ENCODE measurements at places on chromosomes 2 and 18. TPM values are rescaled to one million over a fixed set of nuclear protein-coding genes. Genes with fewer than 3 reads are reported as not detected.
A peak's percentile ranks its signal among the peaks of the same experiment; 100 is the strongest.

DNA sequence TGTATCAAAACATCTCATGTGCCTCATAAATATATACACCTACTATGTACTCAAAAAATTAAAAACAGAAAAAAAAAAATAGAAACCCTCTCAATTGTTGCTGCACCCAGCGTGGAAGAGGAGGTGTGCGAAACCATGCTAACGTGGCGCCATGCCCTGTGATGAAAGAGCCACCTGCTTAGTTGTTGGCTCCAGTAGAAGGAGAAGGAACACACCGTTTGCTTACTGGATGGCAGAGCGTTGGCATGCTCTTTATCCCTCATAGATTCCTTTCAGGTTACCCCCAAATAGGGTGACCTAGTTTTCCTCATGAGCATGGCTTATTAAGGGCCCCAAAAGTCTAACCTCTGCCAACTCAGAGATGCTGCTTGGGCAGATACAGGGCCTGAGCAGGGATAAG is 332.1 kb downstream of the AGAP1 start:
- H3K27ac ChIP-seq: no peak overlapping the region
- H3K27me3 ChIP-seq: no peaks in the 10 kb centered on the region
- H3K36me3 ChIP-seq: peaks cover 23% of the 10 kb centered on the region
- H3K4me1 ChIP-seq: no peaks in the 10 kb centered on the region
- H3K4me3 ChIP-seq: no peak overlapping the region

DNA sequence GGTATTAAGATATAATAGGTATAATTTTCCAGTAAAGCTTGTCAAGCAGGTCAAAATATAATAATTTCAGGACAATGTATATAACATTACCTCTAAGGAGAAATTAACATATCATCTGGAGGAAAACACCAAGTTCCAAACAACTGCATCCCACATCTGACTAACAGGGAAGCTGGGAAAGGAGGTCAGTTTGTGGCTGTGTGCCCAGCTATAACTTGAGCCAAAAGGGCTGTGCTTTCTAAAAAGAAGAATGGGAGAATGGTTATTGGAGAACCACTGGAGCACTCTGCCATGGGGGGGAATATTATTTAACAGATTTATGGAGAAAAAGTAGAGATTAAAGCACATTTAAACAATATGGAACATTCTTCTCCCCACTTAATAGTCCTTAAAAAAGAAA is 390.6 kb upstream of the PKDCC start:
- peak; percentile 5 for DNase-seq
- H3K4me1 ChIP-seq: no peaks in the 10 kb centered on the region
- no peak overlapping the region for H3K27ac ChIP-seq
- no peaks in the 10 kb centered on the region for H3K36me3 ChIP-seq
- no peak overlapping the region for H3K4me3 ChIP-seq

DNA sequence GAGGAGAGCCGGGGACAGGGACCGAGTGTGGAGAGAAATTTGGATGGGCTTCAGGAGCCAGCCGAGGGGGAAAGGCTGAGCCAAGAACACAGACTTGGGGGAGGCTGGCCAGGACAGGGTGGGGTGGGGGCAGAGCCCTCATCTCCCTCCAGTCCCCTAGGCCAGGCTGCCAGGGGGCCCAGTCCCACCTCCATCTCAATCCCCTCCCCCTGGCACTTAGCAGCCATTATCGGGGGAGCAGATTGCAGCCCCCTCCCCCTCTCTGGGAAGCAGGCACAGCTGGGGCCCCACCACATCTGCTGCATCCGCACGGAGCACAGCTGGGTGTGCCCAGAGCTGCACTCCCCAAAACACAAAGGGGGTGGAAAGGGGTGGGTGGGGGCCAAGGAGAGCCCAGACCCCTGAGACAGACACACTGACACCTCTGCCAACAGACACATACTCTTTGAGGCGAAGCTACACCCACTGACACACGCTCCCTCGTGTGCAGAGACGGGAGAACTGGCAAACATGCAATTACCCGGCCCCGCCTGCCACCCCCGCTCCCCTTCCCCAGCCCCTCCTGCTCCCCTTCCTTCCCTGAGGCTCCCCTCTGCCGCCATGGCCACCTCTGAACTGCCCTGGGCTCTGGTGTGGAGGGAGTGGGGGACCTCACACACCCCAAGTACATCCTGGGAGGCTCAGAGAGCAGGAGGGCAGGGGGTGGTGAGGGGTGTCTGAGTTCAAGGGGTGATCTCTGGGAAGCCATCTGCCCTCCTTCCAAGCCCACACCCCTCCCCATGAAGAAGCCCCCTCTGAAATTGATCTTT is 5.1 kb upstream of the ASIC4 start:
- peaks cover 34% of the 10 kb centered on the region for H3K36me3 ChIP-seq
- peaks cover 92% of the 10 kb centered on the region for H3K4me1 ChIP-seq
- H3K27me3 ChIP-seq: peaks cover 28% of the 10 kb centered on the region
- no peak overlapping the region for H3K4me3 ChIP-seq

- DNase-seq: no peak
- H3K36me3 ChIP-seq: no peaks in the 10 kb centered on the region
- no peak overlapping the region for H3K4me3 ChIP-seq
- no peaks in the 10 kb centered on the region for H3K27me3 ChIP-seq
Measured at GRCh38 chr2:71941726-71942525, 205.7 kb downstream of the CYP26B1 start.

GRCh38 chr2:41992671-41993434 is 55.0 kb upstream of the PKDCC start:
- H3K4me3 ChIP-seq: no peak overlapping the region
- peaks cover 12% of the 10 kb centered on the region for H3K4me1 ChIP-seq
- no peaks in the 10 kb centered on the region for H3K36me3 ChIP-seq
- peak overlapping the region; percentile 7 for H3K27ac ChIP-seq

DNA sequence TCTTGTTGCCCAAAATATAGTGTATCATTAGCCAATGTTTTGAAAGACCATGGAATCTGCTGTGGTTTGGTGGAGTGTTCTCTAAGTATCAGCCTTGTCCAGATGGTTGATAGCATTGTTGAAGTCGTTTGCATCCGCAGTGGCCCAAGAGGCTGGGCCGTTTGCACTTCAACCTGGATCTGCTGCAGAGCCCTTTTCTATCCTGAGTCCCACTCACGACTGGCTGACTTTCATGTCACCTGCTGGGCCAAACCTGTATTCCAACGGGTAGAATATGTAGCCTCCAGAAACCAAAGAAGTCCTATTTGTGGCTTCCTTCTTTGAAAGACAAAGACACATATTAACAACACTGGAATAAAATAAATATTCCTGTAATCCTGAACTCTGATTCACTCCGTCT is 1154.1 kb downstream of the RPIA start:
- H3K27me3 ChIP-seq: no peaks in the 10 kb centered on the region
- no peaks in the 10 kb centered on the region for H3K4me1 ChIP-seq
- no peak for DNase-seq
- no peak overlapping the region for H3K4me3 ChIP-seq
- no peaks in the 10 kb centered on the region for H3K36me3 ChIP-seq
- H3K27ac ChIP-seq: no peak overlapping the region

DNA sequence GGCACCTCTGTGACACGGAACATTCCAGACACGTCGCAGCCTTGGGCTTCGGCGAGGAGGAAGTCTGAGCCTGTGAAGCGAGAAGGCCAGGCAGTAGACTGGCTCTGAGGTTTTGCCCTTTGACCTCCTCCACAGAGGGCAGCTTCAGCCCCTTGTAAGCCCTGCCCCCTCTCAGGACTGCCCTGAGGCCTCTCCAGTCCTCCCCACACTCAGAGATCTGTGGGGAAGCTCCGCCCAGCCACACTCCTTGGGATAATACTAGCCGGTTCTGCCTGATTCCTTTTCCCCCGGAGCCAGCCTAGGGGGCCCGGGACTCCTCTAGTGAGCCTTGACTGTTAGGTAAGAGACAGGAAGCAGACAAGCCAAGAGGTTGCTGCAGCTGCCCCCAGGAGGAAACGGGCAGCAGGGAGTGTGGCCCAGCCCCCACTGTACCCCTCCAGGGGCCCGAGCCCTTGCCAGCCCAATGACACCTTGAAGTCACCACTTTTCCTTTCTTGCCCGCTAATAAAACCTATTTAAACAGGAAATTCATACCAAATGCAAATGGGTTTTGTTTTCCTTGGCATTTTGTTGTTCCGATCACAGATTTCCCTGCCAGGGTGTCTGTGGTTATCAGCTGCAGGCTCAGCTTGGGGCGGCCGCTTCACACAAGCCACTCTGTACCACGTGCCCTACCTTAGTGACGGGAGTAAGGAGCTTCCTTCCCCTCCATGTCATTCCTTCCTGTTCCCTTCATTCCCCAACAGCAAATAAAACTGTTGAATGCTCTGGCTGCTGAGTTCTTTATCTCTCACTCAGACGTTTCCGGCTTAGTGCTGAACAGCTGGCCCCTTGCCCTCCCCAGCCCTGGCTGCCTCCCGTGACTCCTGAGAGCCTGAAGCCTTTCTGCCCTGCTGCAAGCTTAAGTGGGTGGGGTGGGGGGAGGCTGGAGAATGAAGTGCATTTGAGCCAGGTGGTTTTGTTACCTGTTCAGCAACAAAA is 124.7 kb downstream of the CABLES1 start:
- peaks cover 25% of the 10 kb centered on the region for H3K4me1 ChIP-seq
- no peak overlapping the region for H3K4me3 ChIP-seq
- no peak for DNase-seq
- no peaks in the 10 kb centered on the region for H3K27me3 ChIP-seq
- peaks cover 10% of the 10 kb centered on the region for H3K36me3 ChIP-seq

GRCh38 chr2:46136953-46137352 is 160.3 kb upstream of the EPAS1 start:
- H3K27ac ChIP-seq: no peak overlapping the region
- DNase-seq: no peak
- H3K4me3 ChIP-seq: no peak overlapping the region
- no peaks in the 10 kb centered on the region for H3K36me3 ChIP-seq
- H3K27me3 ChIP-seq: no peaks in the 10 kb centered on the region

DNA sequence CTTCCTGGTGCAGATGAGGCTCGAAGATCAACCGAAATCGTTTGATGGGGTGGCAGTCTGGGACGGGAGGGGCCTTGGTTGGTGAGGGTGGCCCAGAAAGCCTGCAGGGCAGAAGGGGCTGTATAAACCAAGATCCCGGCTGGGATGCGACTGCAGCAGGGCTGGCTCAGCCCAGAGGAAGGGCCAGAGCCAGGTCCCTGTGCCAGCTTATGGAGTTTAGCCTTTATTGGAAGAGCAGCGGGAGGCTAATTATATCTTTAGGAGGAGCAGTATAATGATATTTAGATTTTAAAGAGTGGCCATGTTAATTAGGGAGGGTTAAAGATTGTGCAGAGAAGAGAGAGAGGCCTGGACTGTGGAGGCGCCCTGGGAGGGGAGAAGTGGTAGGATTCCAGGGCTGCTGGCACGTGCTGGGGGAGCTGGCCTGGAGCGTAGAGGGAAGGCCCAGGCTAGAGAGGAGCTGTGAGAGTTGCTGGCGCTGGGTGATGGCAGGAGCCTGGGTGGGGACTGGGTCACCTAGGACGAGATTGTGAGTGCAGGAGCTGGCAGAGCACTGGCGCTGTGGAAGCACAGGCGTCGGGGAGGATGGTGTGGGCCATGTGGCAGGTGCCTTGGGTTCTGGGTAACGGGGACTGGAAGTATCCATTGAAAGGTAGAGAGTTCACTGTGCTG is 25.1 kb downstream of the TRAF3IP1 start:
- H3K4me3 ChIP-seq: no peak overlapping the region
- H3K4me1 ChIP-seq: peaks cover 13% of the 10 kb centered on the region
- no peak overlapping the region for H3K27ac ChIP-seq
- no peaks in the 10 kb centered on the region for H3K27me3 ChIP-seq

GRCh38 chr18:79903071-79903635 is 48.3 kb downstream of the SLC66A2 start:
- no peak for DNase-seq
- no peak overlapping the region for H3K27ac ChIP-seq
- peaks cover 68% of the 10 kb centered on the region for H3K36me3 ChIP-seq
- no peak overlapping the region for H3K4me3 ChIP-seq
- no peaks in the 10 kb centered on the region for H3K4me1 ChIP-seq
- no peaks in the 10 kb centered on the region for H3K27me3 ChIP-seq

DNA sequence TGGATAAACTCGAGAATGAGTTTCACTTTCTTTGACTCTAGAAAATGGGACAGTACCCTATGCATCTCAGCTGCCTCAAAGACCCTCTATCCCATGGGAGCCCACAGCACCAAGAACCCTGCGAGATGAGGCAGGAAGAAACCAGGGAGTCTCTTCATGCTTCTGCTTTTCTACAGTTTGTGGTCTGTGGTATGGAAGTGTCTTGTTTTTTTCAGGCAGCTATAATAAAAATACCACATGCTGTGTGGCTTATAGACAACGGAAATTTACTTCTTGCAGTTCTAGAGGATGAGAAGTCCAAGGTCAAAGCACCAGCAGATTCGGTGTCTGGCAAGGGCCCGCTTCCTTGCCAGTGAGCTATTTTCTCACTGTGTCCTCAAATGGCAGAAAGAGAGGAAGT is 257.9 kb downstream of the SUCLG1 start:
- no peak overlapping the region for H3K4me3 ChIP-seq
- no peaks in the 10 kb centered on the region for H3K4me1 ChIP-seq
- H3K27ac ChIP-seq: no peak overlapping the region
- no peaks in the 10 kb centered on the region for H3K27me3 ChIP-seq
- no peaks in the 10 kb centered on the region for H3K36me3 ChIP-seq

GRCh38 chr2:186891185-186891621 is 42.2 kb upstream of the ZSWIM2 start:
- H3K27me3 ChIP-seq: no peaks in the 10 kb centered on the region
- H3K4me3 ChIP-seq: no peak overlapping the region
- H3K36me3 ChIP-seq: no peaks in the 10 kb centered on the region
- no peaks in the 10 kb centered on the region for H3K4me1 ChIP-seq

GRCh38 chr2:238030422-238031155 is 30.2 kb upstream of the SCLY start:
- peaks cover 35% of the 10 kb centered on the region for H3K36me3 ChIP-seq
- no peaks in the 10 kb centered on the region for H3K4me1 ChIP-seq
- no peak overlapping the region for H3K4me3 ChIP-seq
- no peak overlapping the region for H3K27ac ChIP-seq

- no peaks in the 10 kb centered on the region for H3K4me1 ChIP-seq
Measured at GRCh38 chr18:48488388-48488850, 50.4 kb upstream of the CTIF start.

DNA sequence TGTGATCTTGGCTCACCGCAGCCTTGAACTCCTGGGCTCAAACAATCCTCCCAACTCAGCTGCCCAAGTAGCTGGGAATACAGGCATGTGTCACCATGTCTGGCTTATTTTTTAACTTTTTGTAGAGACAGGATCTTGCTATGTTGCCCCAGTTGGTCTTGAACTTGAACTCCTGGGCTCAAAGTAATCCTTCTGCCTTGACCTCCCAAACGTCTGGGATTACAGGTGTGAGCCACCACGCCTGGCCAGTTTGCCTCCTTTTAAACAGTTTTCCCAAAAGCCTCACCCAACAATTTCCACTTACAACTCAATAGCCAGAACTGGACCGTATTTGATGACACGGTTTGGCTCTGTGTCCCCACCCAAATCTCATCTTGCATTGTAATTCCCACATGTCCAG is 300.9 kb upstream of the STON1 start:
- no peak overlapping the region for H3K27ac ChIP-seq
- no peaks in the 10 kb centered on the region for H3K27me3 ChIP-seq
- no peaks in the 10 kb centered on the region for H3K4me1 ChIP-seq

GRCh38 chr2:215899141-215900074 is 113.9 kb downstream of the MREG start:
- H3K4me3 ChIP-seq: no peak overlapping the region
- no peak for DNase-seq
- H3K4me1 ChIP-seq: no peaks in the 10 kb centered on the region
- no peaks in the 10 kb centered on the region for H3K36me3 ChIP-seq
- H3K27ac ChIP-seq: no peak overlapping the region
- no peaks in the 10 kb centered on the region for H3K27me3 ChIP-seq

Gene TRIM43
- 0.59 TPM for total RNA-seq

Gene IL36G
- total RNA-seq: 0.28 TPM

Gene IL1RN
- 1.8 TPM for total RNA-seq

Gene AGBL5
- 32.0 TPM for total RNA-seq

Gene PIEZO2
- 110 TPM for total RNA-seq

Gene TNFAIP6
- 2.9 TPM for total RNA-seq

Gene IGFBP2
- 176 TPM for total RNA-seq

Gene SERPINB4
- not detected for total RNA-seq

Gene UGT1A4
- not detected for total RNA-seq
